Midbrain (tissue), 1 donor: ENCODE measurements at places on chromosomes 5 and 9.

DNA sequence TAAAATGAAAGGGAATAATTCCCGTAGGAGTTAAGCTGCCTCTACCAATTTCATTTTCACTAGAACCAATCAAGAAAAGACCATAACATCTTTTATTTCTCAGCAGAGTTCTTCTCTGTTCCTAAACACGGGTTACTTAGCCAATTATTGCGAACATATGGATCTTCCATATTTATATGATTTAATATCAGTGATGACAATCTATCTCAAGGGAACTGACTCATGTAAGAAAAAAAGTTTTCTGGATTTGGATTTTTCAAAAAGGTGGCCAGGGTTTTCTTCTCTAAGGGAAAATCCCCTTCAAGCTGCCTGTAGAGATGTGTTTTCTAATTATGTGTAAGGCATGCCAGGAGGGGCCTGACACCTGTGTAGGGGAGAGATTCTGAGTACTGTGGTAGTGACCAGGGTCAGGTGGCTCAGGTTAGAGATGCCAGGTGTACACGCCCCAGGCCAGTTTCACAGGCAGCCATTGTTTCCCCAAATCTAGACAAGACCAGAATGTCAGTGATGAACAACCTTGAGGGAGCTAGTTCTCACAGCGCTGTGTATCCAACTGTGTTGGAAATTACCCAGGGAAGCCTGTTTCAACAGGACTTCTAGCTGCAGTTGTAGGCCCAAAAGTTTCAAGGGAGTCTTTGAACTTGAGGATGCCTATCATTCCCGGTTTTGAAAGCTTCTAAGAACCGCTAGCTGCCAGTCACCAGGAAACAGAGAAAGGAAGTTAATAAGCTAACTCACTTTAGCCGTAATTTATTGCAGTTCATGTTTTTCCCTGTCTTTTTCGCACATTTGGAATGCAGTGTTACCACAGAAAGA lies 572.5 kb upstream of the RGMB start:
- DNase-seq: no peak

DNA sequence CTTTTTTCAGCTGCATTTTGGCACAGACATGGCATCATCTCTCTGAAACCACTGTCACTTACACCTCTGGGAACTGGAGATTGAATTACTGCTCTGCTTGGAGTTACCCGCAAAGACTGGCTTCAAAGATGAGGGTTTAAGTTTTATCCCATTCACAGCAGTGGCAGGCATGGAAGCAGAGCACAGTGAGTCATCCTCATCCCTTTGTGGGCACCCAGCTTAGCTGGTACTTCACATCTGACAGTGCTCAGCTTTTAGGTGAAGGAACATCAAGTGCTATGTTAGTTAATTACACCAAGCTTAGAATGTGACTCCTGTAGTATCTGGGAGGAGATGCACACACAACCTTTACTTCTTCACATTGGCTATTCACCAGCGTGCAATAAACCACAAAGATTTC lies 24.8 kb upstream of the ALDH1A1 start:
- no peak for DNase-seq

DNA sequence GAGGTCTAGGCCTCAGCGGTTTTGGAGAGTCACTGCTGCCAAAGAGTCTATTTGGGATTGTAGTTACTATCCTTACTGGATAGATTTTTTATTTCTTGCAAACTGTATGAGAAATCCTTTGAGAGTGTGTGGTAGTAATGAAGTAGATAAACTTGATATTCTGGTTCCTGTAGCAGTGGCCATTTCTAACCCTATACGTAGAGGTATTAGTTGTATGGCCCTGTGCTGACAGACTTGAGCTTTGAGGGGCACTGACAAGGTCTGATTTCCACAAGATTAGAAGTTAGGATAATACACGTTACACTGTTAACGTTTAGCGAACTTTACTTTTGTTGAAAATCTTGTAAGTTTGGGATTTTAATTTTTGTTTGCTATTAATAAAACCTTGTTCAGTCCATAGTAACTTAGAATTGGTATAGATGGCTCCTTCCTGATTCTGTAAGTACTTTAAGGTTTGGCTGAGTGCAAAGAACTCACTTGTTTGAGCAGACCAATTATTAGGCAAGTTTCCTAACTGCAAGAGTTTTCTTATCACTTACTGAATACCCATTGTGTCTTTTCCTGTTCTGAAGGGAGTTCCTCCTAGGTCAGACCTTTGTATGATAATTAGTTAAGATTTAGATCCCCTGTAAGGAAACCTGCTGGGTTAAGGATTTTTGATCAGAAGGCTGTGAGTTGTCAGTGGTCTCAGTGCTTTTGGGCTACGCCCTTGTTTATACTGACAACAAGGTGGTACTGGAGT lies 31.4 kb downstream of the GCNT1 start:
- DNase-seq: no peak

DNA sequence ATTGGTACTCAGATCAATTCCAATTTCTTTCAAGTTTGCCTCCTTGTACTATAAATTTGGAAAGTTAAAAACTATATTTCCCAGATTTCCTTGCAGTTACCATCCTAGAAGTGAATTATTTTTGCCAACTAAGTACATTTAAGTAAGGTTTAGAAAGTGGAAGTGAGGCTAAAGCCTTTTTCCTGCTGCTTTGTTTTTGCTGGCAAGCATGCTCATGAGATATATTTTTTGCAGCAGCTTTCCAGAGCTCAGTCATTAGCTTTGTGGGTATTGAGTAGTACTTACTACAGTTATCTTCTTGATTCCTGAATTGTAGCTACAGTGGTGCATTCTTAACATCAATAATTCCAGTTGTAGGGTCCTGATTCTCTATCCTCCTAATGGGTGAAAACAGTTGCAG lies 3.5 kb upstream of the BTF3 start:
- DNase-seq: no peak

DNA sequence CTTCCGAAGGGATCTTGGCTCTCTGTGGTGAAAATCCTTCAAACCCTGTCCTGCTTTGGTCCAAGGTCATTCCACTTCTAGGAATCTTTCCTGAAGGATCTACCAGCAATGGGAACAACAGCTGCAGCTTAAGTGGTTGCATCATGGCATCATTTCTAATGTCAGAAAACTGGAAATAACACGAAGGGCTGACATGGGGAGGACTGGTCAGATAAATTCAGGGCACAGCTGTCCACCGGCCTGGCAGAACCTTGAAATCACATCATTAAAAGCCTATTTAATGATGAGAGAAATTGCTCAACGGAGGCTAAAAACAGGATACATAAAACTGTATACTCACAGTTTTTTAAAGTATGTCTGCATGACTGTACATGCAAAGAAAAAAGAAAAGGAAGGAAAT lies 28.3 kb downstream of the OLFML2A start:
- DNase-seq: no peak

DNA sequence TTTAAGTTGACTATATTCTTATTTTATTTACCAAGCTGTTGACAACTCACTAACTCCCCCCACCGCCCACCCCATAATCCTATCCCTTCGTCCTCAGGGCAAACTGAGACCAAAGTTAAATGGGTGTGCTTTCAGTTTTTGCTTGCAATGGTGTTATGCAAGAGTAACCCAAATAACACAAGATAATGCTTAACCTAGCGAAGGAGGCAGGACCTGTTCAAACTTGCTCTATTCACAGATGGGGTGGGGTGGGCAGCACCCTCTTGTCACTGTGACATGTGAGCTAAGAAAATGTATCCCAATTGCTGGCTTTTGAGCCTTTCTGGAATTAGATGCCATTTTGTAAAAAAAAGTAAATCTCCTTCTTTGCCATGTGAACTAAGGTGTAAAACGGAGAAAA lies 40.4 kb downstream of the GLIS3 start:
- DNase-seq: no peak

DNA sequence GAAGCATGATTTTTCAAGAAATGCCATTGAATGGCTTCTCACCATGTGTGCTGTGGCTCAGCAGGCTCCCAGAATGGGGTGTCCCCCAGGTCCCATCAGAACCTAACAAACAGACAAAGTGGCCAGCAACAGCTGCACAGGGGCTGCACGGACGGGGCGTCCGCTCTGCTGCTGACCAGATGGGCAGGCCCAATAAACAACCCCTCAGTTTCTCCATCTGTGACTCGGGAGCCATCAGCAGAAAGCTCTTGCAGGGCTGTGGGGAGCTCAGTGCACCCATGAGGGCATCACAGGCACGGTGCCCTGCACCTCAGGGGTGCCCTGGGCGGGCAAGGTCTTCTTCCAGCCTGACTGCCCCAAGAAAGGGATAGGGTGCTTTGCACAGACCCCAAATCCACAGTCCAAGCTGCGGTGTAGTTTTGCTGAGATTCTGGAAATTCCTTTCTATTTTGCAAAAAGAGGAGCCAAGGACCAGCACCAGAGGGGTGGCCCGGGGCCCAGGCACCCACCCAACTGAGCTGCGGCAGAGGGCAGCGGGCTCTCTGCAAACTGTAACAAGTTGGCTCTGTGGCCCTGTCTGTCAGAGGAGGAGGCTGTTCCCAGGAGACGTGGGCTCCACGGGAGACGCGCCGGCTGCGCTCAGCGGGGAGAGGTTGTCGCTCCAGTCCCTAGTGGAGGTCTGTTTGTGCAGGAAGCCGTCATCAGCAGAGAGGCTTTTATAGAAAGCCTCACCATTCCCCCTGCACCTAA lies 138.7 kb upstream of the PPP1R26 start:
- no peak for DNase-seq

DNA sequence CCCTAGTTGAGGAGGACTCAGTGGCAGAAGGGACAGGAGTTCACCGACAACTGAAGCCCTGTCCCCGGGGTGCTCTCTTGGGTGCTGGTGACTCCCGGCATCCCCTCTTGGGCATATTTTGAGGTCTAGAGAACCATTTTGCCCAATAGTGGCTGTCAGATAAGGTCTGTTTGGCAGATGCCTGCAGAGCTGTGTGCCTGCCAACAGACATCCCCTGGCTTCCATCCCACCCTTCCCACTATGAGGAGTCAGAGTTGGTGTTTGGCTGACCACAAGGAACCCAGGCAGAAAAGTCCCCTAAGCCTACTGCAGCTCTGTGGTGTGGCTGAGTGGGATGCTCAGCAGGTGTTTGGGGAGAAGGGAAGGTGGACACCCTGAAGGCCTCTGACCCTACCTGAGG lies 207.0 kb downstream of the AUH start:
- no peak for DNase-seq

- DNase-seq: no peak
These were observed 443.7 kb downstream of the DIRAS2 start for GRCh38 chr9:90198956-90199355.

GRCh38 chr5:74626386-74627222 lies 13.9 kb downstream of the ENC1 start:
- no peak for DNase-seq

- DNase-seq: no peak
These were observed 604.8 kb upstream of the BRINP1 start for GRCh38 chr9:119974026-119974425.

DNA sequence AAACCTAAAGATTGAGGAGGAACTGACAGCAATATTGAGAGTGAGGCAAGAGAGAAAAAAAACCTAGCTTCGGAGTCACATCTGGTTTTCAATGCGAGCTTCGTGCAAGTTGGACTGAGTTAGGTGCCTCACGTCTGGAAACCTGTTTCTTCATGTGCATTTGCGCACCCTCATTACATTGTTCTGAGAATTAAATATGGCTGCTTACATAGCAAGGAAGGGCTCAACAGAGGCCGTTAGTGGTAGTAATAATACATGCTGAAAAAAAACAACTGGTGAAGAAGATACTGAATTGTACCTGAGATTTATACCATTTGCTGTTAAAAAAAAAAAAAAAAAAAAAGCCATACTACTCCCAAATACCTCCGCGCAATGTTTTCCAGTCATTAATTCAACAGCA lies 18.6 kb downstream of the DNAJA1 start:
- DNase-seq: no peak

GRCh38 chr5:68459093-68459809 lies 243.7 kb downstream of the PIK3R1 start:
- no peak for DNase-seq

GRCh38 chr5:14190194-14191164 lies 47.3 kb downstream of the TRIO start:
- no peak for DNase-seq

DNA sequence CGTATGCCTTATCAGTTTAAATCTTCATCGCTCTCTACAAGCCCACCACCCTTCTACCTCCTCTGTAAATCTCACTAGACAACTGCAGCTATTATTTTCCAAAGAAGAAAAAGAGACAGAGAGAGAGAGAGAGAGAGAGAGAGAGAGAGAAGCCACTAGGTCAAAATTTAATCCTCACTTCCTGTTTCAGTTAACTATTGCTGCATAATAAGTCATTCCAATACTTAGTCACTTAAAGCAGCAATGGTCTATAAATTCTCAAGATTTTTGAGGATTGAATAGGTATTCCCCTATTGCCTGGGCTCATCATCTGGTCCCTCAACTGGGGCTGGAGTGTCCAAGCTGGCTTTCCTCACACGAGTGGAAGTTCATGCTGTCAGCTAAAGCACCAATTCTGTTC lies 68.8 kb downstream of the ITGA1 start:
- no peak for DNase-seq

- no peak for DNase-seq
These were observed 106.4 kb downstream of the PSD2 start for GRCh38 chr5:139901986-139902385.

- no peak for DNase-seq
These were observed 142.4 kb downstream of the YIPF5 start for GRCh38 chr5:144028058-144028457.

DNA sequence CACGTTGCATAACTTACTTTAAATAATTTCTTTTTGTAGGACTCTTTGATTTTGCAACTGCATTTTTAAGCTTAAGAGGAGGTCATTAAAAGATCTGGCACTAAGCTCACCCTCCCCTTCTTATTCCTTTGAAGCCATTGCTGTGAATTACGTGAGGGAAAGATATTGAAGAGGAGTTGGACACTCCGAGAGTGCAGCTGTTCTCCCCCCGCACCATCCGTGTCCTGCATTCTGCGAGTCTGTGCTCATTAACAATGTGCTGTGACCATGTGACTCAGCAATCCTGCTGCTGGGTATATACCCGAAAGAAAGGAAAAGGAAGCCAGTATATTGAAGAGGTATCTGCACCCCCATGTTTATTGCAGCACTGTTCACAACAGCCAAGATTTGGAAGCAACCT lies 40.0 kb downstream of the NXNL2 start:
- no peak for DNase-seq

DNA sequence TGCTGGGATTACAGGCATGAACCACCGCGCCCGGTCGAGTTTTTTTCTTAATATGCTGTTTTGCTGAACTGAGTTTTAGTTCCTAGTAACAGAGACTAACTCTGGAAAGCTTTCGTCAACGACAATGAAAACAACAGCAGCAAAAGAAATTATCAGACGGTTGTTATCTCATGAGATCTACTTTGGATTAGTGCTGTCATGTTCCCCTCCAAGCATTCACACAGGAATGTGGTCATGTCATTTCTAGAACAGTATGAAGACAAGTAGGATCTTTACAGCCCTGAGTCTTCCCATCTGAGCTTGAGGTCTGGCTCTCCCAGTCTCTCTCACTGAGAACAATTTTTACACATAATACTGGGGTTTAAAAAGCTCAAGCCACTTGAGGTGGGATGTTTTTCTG lies 4.0 kb upstream of the ANKRD33B start:
- DNase-seq: no peak

GRCh38 chr5:72844218-72844603 lies 27.8 kb downstream of the TNPO1 start:
- DNase-seq: no peak
